ENCODE measurements at places on chromosomes 13 and 19.

GRCh38 chr13:109090796-109091195 lies 461.4 kb downstream of the MYO16 start:
- DNase-seq = no peak

DNA sequence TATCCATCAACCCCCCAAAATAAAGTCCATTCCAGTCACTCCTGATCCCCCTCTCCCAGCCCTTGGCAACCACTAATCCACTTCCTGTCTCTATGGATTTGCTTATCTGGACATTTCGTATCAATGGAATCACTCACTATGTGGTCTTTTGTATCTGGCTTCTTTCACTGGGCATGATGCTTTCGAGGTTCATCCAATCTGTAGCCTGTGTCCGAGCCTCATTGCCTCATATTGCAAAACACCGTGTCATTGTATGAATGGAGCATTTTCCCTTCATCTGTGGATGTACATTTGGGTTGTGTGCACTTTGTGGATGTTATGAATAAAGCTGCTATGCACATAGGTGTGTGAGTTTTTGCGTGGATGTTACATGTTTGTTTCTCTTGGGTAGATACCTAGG lies 1.4 kb upstream of the FZR1 start:
- no peak for DNase-seq

- no peak for DNase-seq
Observed at GRCh38 chr19:51777570-51778462, 16.8 kb downstream of the FPR2 start.

DNA sequence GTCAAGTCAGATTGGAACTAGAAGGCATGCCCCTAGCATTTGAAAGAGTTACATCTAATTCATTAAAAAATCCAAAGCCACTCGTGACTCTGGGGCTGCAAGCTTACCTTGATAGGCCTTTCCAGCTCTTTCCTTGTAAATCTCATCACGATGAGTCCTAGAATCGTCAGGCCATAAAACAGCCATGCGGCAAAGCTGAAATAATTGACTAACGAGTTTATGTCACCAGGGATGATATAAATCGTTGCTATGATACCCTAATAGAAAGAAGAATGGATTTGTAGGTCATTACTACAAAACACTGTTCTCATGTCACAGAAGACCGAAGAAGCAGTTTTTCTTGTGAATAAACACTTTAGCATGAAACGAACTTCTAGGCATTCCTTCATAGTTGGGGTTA lies 27.5 kb downstream of the SLC7A9 start:
- no peak for DNase-seq

GRCh38 chr19:29329460-29330134 lies 116.6 kb upstream of the UQCRFS1 start:
- DNase-seq = no peak

- no peak for DNase-seq
Observed at GRCh38 chr13:98411617-98412265, 165.2 kb downstream of the STK24 start.

DNA sequence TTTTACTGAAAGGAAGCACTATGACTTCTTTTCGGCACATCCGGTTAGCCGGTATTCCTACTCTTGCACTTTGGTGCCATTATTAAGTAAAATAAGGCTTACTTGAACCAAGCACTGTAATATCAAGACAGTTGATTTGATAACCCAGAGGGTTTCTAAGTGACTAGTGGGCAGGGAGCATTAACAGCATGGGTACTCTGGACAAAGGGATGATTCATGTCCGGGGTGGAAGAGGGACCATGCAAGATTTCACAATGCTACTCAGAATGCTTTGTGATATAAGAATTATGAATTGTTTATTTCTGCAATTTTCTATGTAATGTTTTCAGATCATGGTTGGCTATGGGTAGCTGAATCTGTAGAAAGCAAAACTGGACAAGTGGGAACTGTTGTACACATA lies 282.1 kb downstream of the TDRD3 start:
- no peak for DNase-seq

- DNase-seq = no peak
Observed at GRCh38 chr13:37450276-37450675, 148.3 kb downstream of the POSTN start.

- no peak for DNase-seq
Observed at GRCh38 chr13:111212517-111212873, 97.4 kb downstream of the ARHGEF7 start.

DNA sequence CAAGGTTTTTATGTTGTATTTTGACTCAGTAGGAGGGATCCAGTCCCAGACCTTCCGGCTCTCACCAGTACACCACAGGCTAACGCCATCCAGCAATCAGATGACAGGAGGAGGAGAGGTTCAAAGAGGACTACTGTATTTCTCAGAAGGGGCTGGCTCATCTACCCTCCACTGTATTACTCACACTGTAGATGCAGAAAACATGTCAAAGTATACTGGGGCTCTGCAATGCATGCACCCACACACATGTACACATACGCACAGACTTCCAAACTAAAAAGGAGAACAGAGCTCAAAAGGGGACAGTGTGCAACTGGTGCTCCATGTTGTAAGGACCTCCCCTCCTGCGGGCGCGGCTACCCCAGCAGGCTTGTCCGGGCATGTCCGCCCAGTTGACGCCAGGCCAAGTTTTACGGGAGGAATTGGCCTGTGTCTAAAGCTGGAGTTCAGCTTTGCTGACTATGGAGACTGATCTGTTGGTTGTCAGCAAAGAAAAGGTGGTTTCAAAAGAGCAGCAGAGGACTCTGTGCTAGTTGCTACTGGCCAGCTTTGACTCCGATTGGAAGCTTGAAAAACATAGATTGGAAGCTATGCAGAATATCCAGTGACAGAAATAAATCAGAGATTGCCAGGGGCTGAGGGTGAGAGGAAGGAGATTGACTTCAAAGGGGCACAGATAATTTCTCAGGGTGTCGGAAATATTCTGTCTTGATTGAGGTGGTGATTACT lies 314.2 kb downstream of the DLEU7 start:
- no peak for DNase-seq

DNA sequence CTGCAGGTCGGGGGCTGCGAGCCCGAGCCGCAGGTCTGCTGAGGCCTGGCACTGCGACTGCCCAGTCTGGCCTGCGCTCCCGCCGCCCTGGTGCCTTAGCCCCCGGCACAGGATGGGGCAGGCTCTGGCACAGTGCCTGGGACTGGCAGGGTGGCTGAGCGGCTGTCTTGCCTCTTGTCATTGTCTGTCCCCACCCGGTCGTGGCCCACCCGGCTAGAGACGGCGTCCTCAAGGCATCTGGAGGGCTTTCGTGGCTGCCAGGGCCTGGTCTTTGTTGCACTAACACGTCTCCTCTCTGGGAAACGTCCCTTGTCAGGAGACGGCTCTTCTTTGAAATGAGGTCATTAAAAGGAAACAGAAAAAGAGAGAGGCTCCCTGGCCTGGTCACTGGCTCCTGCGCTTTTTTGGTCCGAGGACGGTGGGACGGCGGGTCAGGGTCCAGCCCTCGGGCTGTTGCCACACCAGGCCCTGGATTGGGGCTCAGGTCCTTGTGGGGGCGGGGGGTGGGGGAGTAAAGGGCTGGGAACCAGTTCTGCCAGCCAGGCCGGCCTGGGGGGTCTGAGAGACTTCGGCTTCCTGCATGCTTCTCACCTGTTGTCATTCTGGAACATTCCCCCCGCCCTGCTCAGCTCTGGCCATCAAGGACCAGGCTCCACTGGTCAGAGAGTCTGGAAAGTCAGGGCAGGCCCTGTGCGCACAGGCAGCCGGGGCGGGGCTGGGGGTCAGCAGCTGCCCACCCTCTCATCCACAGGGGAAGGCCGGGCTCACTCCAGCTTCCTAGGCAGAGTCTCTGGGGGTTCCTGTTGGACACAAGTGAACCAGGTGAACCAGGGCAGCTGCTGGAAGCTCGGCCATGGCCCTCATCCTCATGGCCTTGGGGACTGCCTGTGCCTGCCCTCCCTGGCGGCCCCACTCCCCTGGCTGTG lies 6.2 kb upstream of the ZNF554 start:
- DNase-seq = no peak

- DNase-seq = no peak
Observed at GRCh38 chr19:11639245-11639601, 41.9 kb downstream of the ZNF627 start.

GRCh38 chr19:38266981-38267597 lies 2.7 kb downstream of the SPINT2 start:
- DNase-seq = no peak

DNA sequence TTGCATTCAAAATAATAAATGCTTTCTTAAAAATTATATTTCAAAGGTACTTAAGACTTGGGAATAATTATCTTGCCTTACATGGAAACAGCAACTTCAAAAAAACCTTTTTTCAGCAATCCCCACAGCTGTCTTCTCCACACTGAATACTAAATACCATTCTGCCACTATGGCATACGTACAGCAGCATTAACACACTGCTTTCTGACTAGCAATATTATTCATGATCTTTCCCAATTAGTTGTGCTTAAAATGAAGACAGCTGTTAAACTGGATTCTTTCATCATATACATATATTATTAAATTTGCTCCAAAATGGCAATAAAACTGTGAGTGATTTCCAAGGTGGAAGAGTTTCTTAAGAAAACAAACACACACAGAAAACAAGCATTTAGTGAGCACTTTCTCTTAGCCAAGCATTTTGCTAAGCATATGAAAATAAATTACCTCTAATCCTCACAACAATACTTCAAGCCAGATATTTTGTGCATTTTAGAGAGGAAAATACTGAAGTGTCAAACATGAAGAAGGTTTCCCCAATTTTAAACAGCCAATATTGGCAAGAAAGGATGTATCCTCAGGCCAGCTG lies 609.5 kb downstream of the SLITRK1 start:
- no peak for DNase-seq

GRCh38 chr13:48592688-48593049 lies 59.8 kb upstream of the RCBTB2 start:
- DNase-seq = no peak

- DNase-seq = no peak
Observed at GRCh38 chr19:39032063-39032918, at the start of gene FBXO27. TSS of gene FBXO27 (minus strand) at chr19:39032549. CDS start at chr19:39032227, 322 bp downstream.

GRCh38 chr19:7488736-7489353 lies at the start of gene PEX11G:
TSS of gene PEX11G (minus strand) at chr19:7489035. CDS start at chr19:7489010, 25 bp downstream.
- peak; percentile 88 for DNase-seq

Data from stimulated activated CD4-positive, alpha-beta T cell treated with anti-CD3 and anti-CD28 coated beads, Interleukin-1b, Interleukin-23, amount 100 ng/mL, for 1 hour (primary cell).